ENCODE measurements at places on chromosomes 12 and 14. TPM values are rescaled to one million over a fixed set of nuclear protein-coding genes. Genes with fewer than 3 reads are reported as not detected.

Gene HSPA2
- 2.1 TPM for total RNA-seq

Gene KCNC2
- not detected for total RNA-seq

Gene ERP29
- 133 TPM for total RNA-seq

- H3K4me3 ChIP-seq, result no peak overlapping the region
- no peaks in the 10 kb centered on the region for H3K36me3 ChIP-seq
- no peaks in the 10 kb centered on the region for H3K27me3 ChIP-seq
- no peak for DNase-seq
These were observed 2.9 kb upstream of the DYRK2 start for GRCh38 chr12:67645601-67646000.

DNA sequence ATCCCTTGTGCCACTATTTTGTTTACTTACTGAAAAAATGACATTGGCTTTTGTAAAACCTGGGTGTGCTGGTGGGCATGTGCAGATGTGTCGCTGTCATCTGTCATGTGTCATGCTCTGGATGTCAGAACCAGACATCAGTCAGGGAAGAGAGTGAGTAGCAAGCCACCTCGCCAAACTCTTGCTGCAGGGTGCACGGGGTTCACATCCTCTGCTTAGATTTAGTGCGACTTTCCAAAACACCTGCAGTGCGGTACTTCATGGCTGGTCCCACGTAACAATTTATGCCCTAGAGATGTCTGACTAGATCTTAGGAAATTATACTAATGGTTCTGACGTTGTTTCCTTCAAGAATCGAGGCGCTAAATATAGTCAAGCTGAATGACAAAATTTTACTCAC lies 106.7 kb downstream of the CRADD start:
- H3K27ac ChIP-seq, result peak overlapping the region; percentile 92
- H3K27me3 ChIP-seq, result no peaks in the 10 kb centered on the region
- H3K4me3 ChIP-seq, result no peak overlapping the region
- DNase-seq, result no peak
- H3K4me1 ChIP-seq, result peaks cover 77% of the 10 kb centered on the region

GRCh38 chr12:103138538-103138937 lies 181.1 kb downstream of the ASCL1 start:
- DNase-seq, result no peak
- no peaks in the 10 kb centered on the region for H3K4me1 ChIP-seq
- no peak overlapping the region for H3K4me3 ChIP-seq
- H3K36me3 ChIP-seq, result no peaks in the 10 kb centered on the region
- H3K27me3 ChIP-seq, result no peaks in the 10 kb centered on the region
- H3K27ac ChIP-seq, result no peak overlapping the region

DNA sequence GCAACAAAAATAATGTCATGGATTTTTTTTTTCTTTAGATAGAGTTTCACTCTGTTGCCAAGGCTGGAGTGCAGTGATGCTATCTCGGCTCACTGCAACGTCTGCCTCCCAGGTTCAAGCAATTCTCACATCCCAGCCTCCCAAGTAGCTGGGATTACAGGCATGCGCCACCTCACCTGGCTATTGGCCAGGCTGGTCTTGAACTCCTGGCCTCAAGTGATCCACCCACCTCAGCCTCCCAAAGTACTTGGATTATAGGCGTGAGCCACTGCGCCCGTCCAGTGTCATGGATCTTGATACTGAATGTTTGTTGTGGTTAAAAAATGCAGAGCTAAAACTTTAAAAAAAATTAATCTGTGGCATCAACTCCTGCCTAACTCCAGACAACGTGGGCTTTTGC lies 107.8 kb upstream of the PTPRB start:
- no peaks in the 10 kb centered on the region for H3K4me1 ChIP-seq
- peaks cover 54% of the 10 kb centered on the region for H3K27me3 ChIP-seq
- H3K27ac ChIP-seq, result no peak overlapping the region
- H3K4me3 ChIP-seq, result no peak overlapping the region
- no peak for DNase-seq
- no peaks in the 10 kb centered on the region for H3K36me3 ChIP-seq

- H3K4me3 ChIP-seq, result no peak overlapping the region
- H3K27me3 ChIP-seq, result no peaks in the 10 kb centered on the region
- no peak for DNase-seq
- H3K36me3 ChIP-seq, result peaks cover 38% of the 10 kb centered on the region
- no peak overlapping the region for H3K27ac ChIP-seq
These were observed 216.1 kb downstream of the PPM1H start for GRCh38 chr12:62718762-62719426.

- H3K27me3 ChIP-seq, result no peaks in the 10 kb centered on the region
- H3K36me3 ChIP-seq, result no peaks in the 10 kb centered on the region
- H3K27ac ChIP-seq, result no peak overlapping the region
- no peak overlapping the region for H3K4me3 ChIP-seq
- H3K4me1 ChIP-seq, result no peaks in the 10 kb centered on the region
These were observed 309.4 kb downstream of the VRK1 start for GRCh38 chr14:97106609-97107008.

GRCh38 chr14:23402296-23403138 lies 5.6 kb downstream of the MYH6 start:
- H3K4me1 ChIP-seq, result no peaks in the 10 kb centered on the region
- DNase-seq, result no peak
- no peak overlapping the region for H3K27ac ChIP-seq
- no peak overlapping the region for H3K4me3 ChIP-seq

DNA sequence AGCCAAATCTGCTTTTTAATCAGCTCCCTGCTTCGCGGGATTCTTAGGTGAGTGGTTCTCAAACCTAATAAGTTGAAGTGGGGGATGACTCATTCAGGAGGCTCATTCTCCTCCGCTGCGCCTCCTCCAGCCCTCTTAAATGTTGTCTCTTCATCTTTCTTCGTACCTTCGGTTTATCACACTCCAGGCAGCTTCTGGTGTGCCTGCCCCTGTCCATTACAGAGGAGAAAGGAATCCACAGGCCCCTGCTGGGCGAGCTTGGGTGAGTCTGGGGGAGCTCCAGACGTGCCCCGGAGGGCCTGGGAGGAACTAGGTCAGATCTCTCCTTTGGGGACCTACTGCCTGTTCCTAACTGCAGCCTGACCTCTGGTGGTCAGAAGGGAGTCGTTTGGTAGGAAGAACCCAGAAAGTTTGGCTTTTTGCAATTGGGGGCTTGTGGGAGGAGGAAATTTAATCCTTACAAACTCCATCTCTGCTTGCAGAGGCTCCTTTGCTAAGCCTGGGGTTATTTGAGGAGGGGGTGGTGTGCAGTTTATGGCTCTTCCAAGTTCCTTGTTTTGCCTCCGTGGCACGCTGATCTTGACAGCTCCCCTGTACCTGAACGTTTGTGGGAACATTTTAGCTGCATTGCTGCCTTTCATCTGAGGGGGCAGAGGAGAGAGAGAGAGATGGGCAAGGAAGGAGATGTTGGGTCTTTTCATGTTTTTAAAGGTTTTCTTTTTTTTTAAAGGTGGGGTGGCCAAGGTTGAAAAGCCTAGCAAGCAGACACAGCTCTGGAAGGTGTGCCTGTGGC lies 84.1 kb upstream of the GNG2 start:
- H3K4me1 ChIP-seq, result peaks cover 13% of the 10 kb centered on the region
- H3K27ac ChIP-seq, result peak overlapping the region; percentile 44
- no peaks in the 10 kb centered on the region for H3K36me3 ChIP-seq
- no peak for DNase-seq
- H3K27me3 ChIP-seq, result peaks cover 7% of the 10 kb centered on the region
- peak overlapping the region; percentile 58 for H3K4me3 ChIP-seq

GRCh38 chr12:62839869-62840660 lies 94.9 kb downstream of the PPM1H start:
- no peak overlapping the region for H3K4me3 ChIP-seq
- no peak overlapping the region for H3K27ac ChIP-seq
- no peak for DNase-seq
- peaks cover 7% of the 10 kb centered on the region for H3K36me3 ChIP-seq
- peaks cover 40% of the 10 kb centered on the region for H3K4me1 ChIP-seq

- no peak overlapping the region for H3K4me3 ChIP-seq
- no peaks in the 10 kb centered on the region for H3K27me3 ChIP-seq
- peak overlapping the region; percentile 9 for H3K27ac ChIP-seq
- no peak for DNase-seq
These were observed 75.9 kb downstream of the LIN7A start for GRCh38 chr12:80861641-80862378.

DNA sequence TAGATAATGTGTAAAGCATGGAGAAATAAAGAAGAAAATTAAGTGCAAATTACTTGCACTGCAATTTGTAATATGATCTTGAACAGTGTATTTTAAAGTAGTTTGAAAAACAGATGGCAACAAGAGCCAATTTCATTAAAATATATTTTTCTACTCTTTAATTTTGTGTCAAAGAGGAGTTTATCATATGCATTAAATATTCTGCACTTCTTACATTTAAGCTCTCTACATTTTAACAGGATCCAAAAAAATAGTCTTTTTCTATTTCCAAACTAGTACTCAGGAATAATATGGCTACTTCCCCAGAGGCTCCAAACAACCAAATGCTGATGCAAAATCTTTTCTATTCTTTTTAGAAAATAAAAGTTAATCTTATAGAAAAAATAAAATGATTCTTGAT lies 1221.5 kb downstream of the FSCB start:
- H3K36me3 ChIP-seq, result no peaks in the 10 kb centered on the region
- DNase-seq, result no peak
- no peak overlapping the region for H3K4me3 ChIP-seq
- no peaks in the 10 kb centered on the region for H3K27me3 ChIP-seq

- H3K36me3 ChIP-seq, result no peaks in the 10 kb centered on the region
- H3K27me3 ChIP-seq, result no peaks in the 10 kb centered on the region
- H3K4me3 ChIP-seq, result peak overlapping the region; percentile 91
- peak; percentile 86 for DNase-seq
These were observed 82.0 kb upstream of the HMGA2 start for GRCh38 chr12:65742018-65743010.

DNA sequence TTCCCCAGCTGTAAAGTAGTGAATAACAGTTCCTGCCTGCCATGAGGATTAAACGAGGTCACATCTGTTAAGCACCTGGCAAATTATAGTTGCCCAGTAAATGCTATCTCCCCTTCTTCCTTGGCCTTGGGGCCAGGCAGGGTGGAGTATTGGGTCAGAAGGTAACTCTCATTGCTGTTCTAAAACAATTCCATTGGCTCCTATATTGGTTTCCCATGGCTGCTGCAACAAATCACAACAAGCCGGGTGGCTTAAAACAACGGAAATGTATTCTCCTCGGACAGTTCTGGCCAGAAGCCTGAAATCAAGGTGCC lies 31.9 kb downstream of the MMAB start:
- H3K36me3 ChIP-seq, result peaks cover 3% of the 10 kb centered on the region
- H3K4me1 ChIP-seq, result peaks cover 40% of the 10 kb centered on the region
- H3K4me3 ChIP-seq, result no peak overlapping the region
- no peak for DNase-seq
- H3K27ac ChIP-seq, result no peak overlapping the region
- no peaks in the 10 kb centered on the region for H3K27me3 ChIP-seq

DNA sequence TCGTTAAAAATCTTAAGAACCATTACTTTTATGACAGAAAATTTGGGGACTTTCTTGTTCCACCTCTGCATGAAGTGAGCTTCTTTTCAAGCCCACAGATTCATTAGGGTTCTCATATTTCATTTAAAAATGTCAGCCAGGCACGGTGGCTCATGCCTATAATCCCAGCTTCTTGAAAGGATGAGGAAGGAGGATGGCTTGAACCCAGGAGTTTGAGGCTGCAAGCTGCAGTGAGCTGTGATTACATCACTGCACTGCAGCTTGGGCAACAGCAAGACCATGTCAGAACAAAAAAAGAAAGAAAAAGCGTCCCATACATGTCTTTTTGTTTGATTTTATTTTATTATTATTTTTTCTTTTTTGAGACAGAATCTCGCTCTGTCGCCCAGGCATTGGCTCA lies 43.4 kb upstream of the ATF1 start:
- H3K36me3 ChIP-seq, result peaks cover 50% of the 10 kb centered on the region
- no peak overlapping the region for H3K27ac ChIP-seq
- DNase-seq, result no peak
- H3K4me3 ChIP-seq, result no peak overlapping the region
- H3K4me1 ChIP-seq, result no peaks in the 10 kb centered on the region

GRCh38 chr12:53695152-53696145 lies 19.6 kb upstream of the ATP5MC2 start:
- H3K36me3 ChIP-seq, result no peaks in the 10 kb centered on the region
- H3K27me3 ChIP-seq, result peaks cover 64% of the 10 kb centered on the region
- no peak overlapping the region for H3K27ac ChIP-seq
- DNase-seq, result no peak

Data from osteocyte (in vitro differentiated cells).